Neural crest cell (in vitro differentiated cells): ENCODE measurements at places on chromosomes 3 and 15.

DNA sequence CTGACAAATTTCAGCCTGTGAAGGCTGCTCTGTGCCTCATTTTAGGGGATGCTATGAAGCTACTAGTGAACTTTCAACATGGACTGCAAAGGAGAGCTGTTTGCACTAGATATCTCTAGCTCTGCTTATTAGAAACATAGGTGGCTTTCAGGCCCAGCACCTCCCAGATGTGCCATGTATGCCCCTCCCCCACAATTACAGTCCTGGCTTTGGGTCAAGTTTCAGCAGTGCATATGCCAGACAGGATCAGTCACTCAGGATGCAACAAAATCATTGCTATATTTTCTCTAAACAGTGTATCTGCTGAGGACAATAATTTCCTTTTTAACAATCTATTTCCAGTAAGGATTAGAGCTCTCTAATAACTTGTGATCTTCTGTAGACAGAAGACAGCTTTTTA, 178.8 kb upstream of the STAC start:
- DNase-seq = no peak

- DNase-seq = no peak
Observed at GRCh38 chr3:17399586-17399985, 342.8 kb downstream of the TBC1D5 start.

DNA sequence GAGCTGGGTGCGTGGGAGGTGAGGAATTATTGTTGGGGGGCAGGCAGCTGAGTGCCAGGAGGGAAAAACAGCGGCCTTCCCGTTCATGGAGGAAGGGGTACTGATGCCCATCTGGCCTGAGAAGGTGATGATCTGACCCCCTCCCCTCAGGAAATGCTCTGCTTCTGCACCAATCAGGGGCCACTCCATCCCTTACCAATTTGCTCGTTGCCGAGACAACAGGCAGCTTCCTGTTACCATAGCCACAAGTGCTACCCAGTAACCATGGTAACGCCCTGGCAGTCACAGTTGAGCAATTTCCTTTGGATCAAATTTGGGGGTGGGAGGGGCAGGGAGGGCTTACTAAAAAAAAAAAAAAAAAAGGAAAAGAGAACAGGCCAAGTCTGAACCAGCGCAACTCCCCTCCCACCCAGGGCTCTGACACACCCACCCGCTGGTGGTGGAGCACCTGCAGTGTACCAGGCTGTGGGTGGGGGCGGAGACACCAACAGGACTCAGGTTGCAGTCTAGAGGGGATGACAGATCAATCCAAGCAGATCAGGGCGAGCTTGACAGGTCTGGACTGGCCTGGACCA, 13.7 kb downstream of the CELF6 start:
- DNase-seq = peak; percentile 28

DNA sequence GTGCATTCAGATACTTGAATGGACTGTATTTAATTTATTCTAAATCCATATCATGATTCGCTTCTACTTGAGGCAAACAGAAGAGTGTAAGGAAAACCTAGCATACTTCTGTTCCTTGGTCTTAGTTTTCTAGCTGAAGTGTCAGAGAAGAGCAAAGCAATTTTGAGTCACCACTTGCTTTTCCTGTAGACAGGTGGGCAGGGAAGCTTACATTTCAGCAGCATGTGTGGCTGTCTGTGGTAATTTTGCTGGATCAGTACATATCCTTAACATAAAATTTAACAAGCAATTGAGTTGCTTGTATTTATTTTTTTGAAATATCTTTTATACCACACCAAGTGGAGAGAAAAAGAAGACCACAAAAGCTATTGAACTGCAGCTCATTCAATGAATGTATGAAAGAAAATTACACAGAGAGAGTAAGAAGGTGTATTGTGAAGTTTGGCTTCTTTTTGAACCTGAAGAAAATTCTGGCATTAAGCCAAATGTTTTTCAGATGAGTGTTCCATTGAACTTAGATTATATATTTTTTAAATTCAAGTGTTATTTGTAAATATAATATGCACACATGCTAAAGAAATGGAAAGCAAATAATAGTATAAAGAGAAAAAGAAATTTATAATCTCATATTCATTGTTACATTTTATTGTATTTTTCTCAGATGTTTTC, 747.6 kb downstream of the NAALADL2 start:
- no peak for DNase-seq

DNA sequence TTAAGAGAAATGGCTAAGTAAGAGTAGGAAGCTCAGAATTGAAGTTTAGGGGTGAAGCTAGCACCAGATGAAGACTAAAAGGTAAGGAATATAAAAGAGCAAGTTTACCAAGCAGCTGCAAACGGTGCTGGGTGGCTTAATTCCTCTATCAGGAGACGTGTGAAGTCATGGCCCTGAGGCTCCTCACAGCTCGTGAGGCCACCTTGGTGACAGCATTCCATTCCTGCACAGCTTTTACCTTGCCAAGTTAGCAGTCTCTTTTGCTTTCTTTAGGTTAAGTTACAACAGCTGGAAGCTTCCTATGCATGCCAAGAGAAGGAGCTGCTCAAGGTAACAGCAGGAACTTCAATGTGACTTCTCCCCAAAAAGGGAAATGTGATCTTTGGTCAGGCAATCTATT, 6.4 kb downstream of the TMCO5A start:
- no peak for DNase-seq

DNA sequence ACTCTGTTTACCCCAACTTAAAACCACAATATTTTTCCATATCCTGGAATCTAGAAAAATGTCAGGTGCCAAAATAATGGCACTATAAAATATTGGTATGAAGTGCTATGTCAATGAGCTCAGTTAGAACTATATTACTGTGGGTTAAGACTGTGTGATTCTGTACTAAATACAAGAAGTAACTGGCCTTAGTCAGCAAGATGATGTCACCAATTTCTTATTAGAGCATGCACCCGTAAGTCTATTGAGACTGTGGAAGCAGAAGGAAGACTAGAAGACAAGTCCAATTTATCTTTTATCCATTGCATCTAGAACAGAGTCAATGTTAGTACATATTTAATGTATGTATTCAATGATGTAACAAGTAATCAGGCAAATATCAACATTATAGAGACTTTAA, 25.0 kb downstream of the LRRC58 start:
- DNase-seq = no peak

GRCh38 chr3:146881966-146882760, 277.0 kb upstream of the PLSCR5 start:
- DNase-seq = no peak

- no peak for DNase-seq
Observed at GRCh38 chr15:59751552-59752413, 62.7 kb upstream of the BNIP2 start.

DNA sequence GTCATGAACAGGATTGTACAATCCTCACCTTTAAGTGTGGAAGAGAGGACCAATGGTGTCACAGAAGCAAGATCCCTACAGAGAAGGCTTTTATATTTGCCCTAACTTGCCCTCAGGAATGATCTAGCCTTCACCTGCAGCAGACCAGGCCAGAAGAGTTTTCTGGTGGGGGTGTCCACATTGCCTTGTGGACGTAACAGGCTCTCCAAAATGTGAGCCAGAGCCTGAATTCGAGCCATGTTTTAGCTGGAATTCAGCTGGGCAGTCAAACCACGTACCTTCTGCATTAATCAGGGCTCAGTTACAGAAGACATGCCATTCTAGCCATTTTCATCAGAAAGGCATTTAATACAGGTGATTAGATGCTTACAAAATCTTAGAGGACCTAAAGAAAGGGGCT, 23.6 kb upstream of the RAB7A start:
- DNase-seq = no peak

DNA sequence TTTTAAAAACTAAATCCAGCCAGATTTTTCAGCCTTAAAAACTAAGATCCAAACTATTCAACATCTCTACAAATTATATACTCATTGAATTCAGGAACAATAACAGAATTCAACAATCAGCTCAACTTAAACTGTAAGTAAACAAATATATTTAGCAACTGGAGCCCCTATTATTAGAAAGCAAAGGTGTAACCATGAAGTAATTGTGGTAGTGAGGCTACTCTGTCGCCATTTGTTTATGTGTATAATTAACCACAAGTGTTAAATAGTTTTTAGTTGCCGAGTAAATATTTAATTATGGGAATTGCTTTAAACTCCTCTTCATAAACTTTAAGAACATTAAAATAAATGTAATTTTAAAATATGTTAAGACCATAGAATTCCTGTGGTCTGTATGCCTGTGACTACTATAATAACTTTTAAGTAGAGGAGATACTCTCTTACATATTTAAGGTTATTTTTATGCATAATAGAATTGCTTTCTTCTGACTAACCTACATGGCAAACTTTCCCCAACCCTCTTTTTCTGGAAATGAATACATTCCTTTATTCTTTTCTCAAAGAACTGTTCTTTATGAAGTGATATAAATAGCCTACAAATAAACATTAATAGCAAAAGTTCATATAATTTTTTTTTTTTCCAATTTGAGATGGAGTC, 51.2 kb downstream of the MFN1 start:
- no peak for DNase-seq

- DNase-seq = no peak
Observed at GRCh38 chr3:125310623-125311081, 64.5 kb downstream of the ZNF148 start.

- DNase-seq = no peak
Observed at GRCh38 chr3:132020058-132020457, 14.8 kb downstream of the CPNE4 start.

- DNase-seq = no peak
Observed at GRCh38 chr3:120013481-120013880, 80.8 kb downstream of the GSK3B start.

- DNase-seq = no peak
Observed at GRCh38 chr15:77599899-77600298, 32.8 kb downstream of the LINGO1 start.

- DNase-seq = no peak
Observed at GRCh38 chr3:189588475-189589178, 42.6 kb upstream of the TP63 start.

GRCh38 chr3:183698318-183698751, 738 bp downstream of the YEATS2 start:
- DNase-seq = no peak

GRCh38 chr3:16402451-16402850, 111.0 kb downstream of the RFTN1 start:
- DNase-seq = no peak

DNA sequence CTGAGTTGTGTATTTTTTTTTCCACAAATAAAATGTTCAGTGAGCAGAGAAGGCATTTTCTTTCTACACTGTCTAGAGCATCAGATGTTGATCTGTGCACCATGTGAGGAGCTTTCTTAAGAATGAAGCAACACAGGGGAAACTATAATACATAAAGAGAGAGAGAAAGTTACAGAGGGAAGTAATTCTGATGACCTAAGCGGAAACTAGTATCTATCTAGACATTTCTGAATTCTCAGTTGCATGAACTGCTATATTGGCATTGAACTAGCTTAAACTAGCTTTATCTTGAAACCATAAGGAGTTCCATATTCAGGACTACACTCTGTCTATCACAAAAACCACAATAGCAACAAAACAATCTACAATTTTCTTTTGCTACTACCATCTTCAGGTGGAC, 822.4 kb downstream of the VGLL3 start:
- no peak for DNase-seq

DNA sequence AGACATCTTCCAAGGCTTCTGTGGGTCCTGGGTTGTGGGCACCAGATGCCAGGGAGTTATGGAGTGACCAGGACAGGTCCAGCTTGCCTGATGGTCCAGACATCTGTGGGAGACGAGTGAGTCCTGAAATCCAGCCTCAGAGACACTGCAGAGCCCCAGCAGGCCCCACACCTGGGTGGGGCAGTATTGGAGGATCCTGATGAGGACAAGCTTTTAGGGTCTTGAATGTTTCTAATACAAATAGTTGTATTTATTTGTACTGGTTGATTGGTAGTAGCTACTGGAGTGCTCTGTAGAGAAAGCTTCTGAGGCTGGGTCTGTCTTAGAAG, 67.5 kb upstream of the PRR23C start:
- DNase-seq = no peak

DNA sequence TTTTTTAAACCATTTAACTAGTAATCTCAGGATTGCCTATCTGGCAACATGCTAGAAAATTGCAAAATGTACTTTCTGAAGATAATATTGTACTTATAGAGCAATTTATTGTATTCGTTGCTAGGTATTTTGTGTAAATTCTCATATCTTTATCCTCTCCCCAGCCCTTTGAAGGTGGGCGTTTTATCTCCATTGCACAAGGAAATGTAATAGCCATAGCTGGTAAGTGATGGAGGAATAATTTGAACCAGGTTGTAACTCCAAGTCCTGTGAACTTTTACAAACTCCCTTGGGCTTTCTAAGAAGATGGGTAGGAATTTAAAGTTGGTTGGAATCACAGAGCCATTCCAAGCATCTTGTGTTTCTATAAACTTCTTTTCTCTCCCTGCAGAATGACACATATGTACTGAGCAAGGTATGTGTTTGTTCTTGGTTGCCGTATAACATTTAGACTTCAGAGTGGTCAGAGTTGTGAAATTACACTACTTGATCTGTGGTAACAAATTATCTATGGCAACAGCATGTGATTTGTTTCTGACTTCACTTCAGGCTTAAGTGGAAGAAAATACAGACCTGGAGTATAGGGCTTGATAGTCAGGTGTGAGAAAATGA, 170.9 kb downstream of the AKAP13 start:
- no peak for DNase-seq
